ENCODE measurements at places on chromosomes 2 and 18.
A peak's percentile ranks its signal among the peaks of the same experiment; 100 is the strongest.

GRCh38 chr2:121865914-121866313 is 110.5 kb downstream of the TSN start:
- DNase-seq = no peak

DNA sequence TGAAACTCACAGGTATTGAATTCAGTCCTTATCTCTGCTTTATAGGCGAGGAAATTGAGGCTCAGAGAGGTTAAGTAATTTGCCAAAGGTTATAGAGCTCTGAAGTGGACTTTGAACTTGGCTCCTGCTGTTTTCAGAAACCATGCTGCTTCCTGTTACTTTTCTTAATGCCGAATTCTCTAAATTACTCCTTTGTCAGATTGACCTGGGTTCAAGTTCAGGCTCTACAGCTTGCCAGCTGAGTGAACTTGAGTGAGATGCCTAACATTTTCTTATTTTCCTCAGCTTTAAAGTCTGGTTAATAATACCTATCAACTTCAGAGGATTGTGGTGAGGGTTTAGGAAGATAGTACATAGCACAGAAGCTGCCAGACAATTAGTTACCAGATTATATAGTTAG is 3.4 kb downstream of the ASAP2 start:
- no peak for DNase-seq

GRCh38 chr18:74283646-74284045 is 8.1 kb downstream of the CYB5A start:
- DNase-seq = no peak

- peak; percentile 78 for DNase-seq
These were observed 663.3 kb upstream of the CHAC2 start for GRCh38 chr2:53104263-53104662.

DNA sequence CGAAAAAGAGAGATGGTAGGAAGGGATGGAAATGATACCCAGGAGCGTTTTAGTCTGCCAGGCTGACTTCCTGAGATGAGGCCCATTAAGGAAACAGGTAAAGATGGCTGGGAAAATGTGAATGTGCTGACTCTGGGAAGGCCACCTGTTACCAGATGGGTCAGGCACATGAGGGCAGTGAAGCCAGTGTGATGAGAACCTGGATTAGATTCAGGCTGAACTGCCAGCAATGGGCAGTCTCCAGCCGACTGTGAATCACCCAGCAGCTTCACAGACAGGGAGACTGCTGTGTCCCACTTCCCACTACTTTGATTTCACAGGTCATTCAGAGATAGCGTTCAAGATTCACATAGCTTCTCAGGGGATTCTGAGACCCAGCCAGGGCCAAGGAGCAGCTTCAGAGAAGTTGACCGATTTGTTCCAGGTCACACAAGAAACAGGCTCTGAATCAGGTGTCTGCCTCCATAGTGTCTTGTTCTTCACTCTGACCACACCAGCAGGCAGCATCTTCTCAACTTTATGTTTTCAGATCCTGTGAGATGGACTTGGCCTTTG is 26.4 kb downstream of the CAPN13 start:
- DNase-seq = no peak

DNA sequence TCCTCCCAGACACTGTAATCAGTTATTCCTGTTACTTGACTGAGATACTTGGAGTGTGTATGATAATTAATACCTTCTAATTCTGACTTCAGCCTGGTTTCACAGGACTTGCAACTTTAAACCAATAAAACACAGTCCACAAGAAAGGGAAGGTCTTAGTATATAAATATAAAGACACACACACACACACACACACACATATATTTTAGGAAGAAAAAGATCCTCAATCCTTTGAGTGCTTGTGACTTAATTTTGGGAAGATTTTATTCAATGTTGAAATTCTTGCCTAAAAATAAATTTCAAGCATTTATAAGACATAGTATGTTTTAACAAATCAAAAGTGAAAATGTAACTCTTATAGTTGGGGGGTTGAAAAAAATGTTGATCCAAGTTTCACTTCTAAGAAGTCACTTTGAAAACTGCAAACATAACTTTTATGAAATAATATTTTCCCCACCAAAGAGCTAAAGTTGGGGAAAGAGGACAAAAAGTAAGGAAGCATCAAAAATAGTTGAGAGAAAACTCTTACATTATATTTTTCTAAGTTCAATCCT is 824 bp upstream of the VPS54 start:
- no peak for DNase-seq

GRCh38 chr2:218859988-218860831 is 605 bp downstream of the WNT6 start:
- DNase-seq = no peak

GRCh38 chr2:38146907-38147307 is 71.0 kb upstream of the CYP1B1 start:
- DNase-seq = peak; percentile 97

GRCh38 chr18:69328086-69328485 is 72.6 kb upstream of the DOK6 start:
- no peak for DNase-seq

DNA sequence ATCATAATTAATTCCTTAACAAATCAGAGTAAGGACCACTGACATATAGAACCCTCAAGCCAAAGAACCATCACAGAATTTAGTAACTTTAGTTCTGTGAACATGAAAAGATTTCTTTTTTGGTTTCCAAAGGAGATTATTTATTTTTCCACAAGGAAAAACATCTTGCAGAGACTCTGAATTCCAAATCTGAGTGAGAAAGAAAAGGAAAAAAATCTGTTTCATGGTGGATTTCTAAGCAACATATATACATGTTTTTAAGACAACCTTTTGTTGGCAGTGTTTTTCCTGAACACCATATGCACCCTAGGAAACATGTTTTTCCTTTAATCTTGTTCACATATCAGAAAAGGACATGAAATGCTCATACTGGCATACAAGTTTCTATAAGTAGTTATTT is 149.8 kb downstream of the AGPS start:
- DNase-seq = no peak

- no peak for DNase-seq
These were observed 38.8 kb downstream of the TSN start for GRCh38 chr2:121794233-121794632.

DNA sequence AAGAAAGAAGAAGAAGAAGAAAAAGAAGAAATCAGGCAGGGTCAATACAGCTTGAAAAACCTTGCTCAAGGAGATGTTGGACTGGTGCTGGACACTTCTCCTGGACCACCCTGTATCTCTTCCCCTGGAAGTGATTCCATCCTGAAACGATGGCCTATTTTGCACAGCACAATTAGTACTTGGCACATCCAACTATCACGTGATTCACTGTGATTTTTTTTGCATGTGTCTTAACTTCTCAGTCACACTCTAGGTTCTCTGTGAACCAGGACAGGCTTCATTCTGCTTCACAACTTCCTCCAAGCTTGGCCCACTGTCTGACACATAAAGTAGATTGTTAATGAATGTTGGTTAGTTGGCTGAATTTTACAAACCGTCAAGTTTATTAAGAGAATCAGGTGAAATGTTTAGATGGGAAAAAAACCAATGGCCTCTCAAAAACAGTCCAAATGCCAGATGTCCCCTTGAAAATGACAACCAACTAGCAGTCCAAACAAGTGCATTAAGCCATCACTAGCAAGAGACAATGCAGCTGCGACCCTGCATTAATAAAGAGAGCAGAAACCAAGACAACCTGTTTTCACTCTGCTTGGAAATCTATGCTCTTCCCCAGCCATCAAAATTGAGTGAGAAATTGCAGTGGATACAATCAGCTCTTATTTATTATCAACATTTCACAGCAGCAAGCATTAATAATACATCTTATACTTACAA is 300.0 kb upstream of the CHAC2 start:
- DNase-seq = no peak

- DNase-seq = peak; percentile 36
These were observed 20.3 kb downstream of the ANKRD30B start for GRCh38 chr18:14768241-14768640.

DNA sequence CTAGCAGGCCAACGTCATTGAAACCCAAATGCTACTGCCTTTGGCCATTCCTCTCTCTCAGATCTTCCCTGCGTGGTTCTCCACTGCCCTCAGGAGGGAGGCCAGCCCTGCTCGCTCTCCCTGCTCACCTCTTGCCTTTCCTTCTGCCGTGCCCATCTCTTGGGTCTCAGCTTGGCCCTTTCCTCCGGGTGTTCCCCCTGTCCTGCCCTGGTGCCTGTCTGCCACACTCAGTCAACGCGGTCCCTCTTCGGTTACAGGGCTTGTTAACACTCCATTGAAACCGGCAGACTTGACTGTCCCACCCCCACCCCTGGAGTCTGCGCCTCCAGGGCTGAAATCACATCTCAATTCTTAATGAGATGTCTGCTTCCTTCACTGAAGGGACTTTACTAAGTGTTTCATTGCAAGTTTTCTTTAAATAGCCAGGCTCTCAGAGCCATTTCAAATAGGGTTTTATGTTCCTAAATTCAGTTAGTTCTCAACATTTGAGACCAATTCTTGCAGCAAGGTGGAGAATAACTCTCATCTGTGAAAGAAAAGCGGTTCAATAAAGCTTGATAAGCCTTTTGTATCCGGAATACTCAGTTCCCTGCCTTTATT is 237.6 kb downstream of the DYSF start:
- no peak for DNase-seq

DNA sequence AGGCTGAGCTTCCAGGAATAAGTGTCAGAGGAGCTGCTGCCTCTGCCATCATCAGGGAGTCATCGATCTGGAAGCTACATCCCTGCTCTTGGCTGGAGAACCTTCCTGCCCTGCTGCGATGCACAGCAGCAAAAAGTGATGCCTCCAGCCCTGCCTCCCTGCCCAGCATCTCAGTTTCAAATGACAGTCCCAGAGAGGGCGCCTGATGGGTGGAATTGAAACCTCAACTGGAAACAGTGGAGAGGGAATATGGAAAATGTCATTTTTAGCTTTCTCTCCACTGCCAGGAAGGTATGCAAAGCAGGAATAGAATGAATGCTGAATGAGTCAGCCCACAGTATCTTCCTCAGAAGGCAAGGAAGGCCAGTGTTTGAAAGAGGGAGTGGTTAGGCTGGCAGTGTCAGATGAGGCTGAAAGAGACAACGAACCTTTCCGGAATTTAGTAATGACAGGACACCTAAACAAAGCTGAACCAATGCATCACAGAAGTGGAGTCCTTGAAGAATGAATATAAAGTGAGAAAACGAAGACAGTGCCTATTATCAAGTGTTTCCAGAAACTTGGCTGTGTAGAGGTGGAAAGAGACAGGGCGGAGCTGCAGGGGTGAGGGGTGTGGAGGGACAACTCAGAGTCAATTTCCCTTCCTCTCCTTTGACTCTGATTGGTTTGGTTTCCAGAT is 153.9 kb upstream of the NDUFV2 start:
- DNase-seq = peak; percentile 98

DNA sequence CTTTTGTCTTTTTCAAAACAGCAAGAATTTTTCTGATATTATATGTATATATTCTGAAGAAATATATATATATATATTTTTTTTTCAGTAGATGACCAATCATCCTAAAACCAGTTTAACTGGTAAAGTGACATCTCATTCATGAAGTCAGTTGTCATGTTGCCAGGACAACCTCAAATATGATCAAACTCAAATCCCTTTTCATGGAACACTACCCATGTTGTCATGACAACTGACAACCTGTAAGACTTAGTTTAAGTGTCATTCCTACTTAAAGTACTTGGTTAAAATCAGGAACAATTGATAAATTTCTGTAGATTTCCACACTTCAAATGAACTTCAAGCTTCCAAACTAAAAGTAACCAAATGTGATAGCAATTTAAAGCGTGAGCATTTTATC is 101.8 kb upstream of the ERBB4 start:
- no peak for DNase-seq

- peak; percentile 17 for DNase-seq
These were observed 324.0 kb downstream of the PARD3B start for GRCh38 chr2:204869132-204869823.

- DNase-seq = no peak
These were observed 84.0 kb downstream of the LIPG start for GRCh38 chr18:49645841-49646351.

DNA sequence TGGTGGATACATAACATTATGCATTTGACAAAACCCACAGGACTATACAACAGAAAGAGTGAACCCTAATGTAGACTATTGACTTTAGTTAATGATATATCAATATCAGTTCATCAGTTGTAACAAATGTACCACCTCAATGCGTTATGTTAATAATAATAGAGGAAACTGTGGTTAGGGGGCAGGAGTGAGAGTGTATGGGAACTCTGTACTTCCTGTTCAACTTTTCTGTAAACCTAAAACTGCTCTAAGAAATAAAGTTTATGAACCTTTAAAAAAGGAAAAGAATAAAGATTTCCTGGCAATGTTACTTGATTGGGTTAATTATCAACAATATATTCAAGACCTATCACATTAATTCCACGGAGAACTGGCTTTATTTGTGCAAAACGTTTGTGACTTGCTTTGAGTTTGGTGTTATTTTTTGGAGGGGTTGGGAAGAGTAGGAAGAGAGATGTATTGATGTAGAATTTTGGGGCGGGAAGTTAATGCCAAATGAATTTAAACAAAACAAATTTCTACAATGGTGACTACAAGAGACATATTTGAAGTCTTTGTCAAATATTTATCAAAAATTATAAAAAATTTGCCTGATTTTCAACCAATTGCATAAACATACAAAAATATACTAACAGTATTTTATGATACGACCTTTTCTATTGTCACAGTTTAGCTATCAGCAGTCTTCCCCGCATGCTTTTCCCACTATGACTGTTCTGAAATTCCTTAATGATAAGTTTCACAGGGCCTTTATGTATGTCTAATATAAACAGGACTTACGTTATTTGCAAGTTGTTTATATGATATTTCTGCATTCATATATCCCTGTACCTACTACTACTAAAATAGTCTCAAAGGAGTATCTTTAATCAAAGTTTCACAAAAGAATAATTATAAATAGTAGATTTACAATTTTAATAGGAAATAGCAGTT is 2.1 kb upstream of the RTN4 start:
- no peak for DNase-seq

DNA sequence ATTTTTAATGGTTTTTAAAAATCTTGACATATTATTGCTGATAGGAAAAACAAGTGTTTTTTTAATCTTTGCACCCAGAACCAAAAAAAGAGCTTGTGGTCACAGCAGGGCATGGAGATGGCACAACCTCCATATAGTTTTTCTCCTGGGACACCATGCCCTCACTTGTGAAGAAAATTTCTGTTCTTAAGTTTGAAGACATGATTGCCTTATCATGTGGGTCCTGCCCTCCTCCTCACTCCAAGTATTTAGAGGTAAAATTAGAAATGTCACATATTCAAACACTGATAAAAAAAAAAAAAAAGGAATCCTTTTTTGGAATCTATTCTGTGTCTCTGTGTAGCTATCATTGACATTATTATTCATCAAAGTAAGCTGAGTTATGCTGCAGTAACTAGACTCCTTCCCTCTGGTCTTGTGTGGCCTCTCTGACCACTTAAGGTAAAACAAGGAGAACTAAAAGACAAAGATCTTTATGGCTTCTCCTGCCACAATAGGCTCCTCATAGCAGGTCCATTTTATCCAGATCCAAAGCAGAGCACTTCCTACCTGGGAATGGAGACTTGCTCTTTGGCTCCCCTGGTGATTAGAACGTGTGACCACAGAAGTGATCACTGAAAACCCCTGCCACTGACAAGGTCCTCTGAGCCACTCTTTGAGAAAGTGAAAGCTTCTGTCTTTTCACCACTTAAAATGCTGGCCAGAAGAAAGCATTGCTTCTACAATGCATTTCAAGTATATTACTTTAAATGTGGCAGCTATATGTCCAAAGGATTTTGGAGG is 19.8 kb downstream of the ADD2 start:
- DNase-seq = no peak

All from fibroblast of skin of abdomen (primary cell).